NCI-H187 treated with DMSO at 0.1 percent for 48 hours (cell line): ENCODE measurements at places on chromosomes 16 and 17.

DNA sequence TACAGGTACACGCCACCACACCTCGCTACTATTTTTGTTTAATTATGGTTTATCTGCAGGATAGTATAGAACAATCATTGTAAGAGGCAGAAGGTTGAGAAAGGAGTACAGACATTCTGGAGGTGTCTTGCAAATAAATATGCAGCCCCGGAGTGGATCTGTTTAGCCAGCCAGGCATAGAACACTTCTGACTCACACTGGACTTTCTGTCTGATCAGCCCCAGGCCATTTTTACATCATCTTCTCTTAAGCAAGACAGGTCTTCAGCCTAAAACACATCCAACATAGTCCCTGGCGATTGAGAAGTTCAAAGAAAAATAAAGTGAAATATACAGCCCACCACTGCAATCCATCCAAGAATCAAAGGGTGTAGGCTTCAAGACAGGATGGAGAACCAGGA, 81.4 kb downstream of the XYLT1 start:
- no peak for DNase-seq

GRCh38 chr17:65388911-65389310, 172.5 kb downstream of the AXIN2 start:
- no peak for DNase-seq

DNA sequence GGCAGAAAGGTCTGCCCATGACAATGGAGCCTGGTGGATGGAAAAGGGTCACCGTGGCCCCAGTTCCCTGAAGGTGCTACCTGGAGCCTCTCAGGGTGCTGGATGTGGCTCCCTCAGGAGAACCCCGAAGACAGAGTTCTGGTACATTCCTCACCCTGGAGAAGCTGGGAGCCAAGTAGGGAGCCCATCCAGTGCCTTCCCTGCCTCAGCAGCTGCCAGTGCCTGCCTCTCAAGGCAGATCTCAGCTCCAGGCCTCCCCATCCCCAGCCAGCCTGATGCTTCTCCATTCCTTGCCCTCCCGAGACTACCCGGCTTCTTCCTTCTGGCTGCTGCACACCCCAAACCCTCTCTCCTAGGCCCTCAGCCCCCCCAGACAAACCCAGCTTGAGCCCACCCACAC, 20.5 kb downstream of the SCGB1C2 start:
- DNase-seq = no peak

DNA sequence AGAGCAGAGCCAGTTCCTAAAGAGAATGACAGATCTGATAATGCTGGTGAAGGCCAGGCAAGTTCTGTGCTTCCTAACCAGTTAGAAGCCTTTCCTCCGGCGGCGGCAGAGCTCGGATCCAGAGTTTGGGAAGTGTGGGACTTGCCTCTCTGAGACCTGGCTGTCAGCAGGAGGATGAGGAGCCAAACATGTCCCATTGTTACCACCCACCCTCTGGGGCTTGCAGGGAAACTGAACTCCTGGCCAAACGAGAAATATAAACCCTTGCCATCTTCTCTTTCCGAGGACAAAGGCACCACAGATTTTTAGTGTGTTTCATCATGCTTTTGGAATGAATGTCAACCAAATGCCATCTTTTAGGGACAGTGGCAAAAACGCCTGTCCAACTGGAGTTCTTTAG, 80.2 kb upstream of the SMURF2 start:
- DNase-seq = no peak

- DNase-seq = no peak
These were observed 16.2 kb downstream of the SKAP1 start for GRCh38 chr17:48413613-48414405.

DNA sequence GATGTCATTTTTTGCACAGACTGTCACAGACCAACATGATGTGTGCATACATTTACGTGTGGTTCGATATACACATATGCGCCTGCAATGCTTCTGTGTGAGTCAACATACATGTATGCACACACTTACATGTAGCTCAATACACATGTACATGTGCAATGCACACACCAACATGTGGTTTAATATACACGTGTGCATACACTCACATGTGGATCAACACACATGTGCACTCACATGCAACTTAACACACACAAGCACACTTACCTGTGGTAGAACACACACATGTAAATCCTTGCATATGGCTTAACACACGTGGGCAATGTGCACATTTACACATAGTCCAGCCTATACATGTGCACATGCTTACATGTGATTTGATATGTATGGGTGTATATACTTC, 97.5 kb downstream of the CYLD start:
- no peak for DNase-seq

- no peak for DNase-seq
These were observed 188.7 kb upstream of the TNRC6C start for GRCh38 chr17:77769762-77770161.

GRCh38 chr17:17073581-17074403, 31.5 kb downstream of the MPRIP start:
- no peak for DNase-seq

DNA sequence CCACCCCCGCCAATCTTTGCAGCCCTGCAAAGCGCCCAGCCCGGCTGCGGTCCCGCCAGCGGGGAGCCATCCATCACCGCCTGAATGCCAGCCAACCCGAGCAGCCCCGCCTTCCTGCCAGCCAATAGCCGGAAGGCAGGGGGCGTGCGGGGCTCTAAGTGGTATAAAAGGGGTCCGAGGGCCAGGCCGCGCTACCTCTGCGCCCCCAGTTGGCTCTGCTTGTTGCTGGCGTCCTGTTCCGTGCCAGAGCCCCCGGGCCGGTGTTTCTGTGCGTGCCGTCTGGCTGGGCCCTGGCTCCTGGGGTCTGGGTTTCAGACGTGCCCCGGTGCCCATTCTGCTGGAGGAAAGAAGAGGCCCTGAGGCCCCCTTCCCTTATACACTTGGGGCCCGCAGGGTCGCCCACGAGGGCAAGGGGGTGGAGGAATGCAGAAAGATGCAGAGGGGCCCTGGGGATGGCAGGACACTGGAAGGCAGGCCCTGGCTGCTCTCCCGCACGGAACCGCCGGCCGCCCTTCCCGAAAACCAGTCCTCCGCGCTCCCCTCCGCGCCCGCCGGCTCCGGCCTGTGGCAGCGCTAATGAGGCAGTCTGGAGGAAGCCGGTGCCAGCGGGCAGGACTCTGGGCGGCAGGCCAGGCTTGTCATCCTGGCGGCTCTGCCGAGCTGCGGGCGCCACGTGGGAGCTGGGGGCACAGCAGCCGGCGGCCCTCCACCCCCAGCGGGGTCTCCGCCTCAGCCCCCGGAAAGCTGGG, 14.0 kb downstream of the COPZ2 start:
- no peak for DNase-seq

- no peak for DNase-seq
These were observed 17.1 kb downstream of the DEF8 start for GRCh38 chr16:89965447-89966225.

- DNase-seq = no peak
These were observed 43.8 kb downstream of the NOG start for GRCh38 chr17:56637254-56637653.

- no peak for DNase-seq
These were observed 802.5 kb downstream of the CDH8 start for GRCh38 chr16:61233713-61234112.

GRCh38 chr17:66619206-66619605, 215.7 kb upstream of the CACNG5 start:
- no peak for DNase-seq

GRCh38 chr17:9208381-9209105, 187.2 kb downstream of the NTN1 start:
- DNase-seq = no peak

DNA sequence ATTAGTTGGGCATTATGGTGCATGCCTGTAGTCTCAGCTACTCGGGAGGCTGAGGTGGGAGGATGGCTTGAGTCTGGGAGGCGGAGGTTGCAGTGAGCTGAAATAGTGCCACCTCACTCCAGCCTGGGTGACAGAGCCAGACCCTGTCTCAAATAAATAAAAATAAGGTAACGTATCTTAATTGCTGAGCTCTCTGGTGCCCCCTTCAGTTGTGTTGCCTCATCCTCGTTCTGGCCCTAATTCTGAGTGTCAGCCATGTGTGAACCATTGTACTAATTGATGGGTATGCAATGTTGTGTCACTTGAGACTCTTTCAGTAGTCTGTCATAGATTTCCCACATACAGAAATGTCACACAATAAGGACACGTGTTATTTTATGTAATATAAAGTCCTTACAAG, 363.1 kb upstream of the RBFOX1 start:
- no peak for DNase-seq

DNA sequence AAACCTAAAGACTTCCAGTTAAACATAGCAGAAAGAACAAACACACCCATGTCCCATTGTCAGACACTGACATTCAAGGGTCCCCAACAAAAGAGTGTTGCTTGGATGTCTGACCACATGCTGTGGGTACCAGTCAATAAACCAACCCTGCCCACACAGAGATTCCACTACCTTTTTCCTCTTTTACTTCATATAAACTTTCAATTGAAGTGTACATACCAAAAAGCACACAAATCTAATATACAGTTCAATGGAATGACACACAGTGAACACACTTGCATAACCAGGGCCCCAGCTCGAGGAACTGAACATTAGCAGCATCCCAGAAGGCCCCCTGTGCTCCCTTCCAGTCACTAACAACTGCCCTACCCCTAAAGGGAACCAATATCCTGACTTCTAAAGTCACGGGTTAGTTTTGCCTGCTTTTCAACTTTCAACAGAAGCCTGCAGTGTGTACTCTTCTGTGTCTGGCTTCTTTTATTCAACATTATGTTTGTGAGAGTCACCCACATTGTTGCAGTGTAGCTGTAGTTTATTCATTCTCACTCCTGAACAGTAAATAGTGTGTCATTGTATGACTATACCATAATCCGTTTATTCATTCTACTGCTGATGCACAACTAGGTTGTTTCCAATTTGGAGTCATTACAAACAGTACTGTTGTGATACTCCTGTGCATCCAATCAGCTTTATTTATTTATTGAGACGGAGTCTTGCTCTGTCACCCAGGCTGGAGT, 18.0 kb downstream of the CFDP1 start:
- no peak for DNase-seq

GRCh38 chr17:81376946-81377714, 18.1 kb upstream of the BAHCC1 start:
- no peak for DNase-seq

DNA sequence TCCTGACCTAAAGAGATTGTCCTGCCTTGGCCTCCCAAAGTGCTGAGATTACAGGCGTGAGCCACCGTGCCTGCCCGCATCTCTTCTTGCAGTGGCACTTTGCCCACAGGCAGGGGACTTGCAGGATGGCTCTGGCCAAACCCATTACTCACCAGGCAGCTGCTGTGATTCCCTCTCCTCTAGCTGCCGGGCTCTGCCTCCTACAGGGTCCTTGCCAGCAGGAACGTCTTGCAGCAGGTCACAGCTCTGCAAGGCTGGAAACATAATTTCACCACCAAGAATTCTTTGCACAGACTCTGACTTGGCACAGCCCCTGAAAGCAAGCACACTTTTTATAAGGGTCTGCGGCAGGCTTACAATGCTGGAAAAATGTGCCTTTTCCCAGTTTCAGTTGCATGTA, 20.3 kb downstream of the COX4I1 start:
- no peak for DNase-seq
